Activated naive CD4-positive, alpha-beta T cell treated with anti-CD3 and anti-CD28 coated beads, Interleukin-2, amount 50 U/mL, for 16 hours (primary cell): ENCODE measurements at places on chromosomes 2 and 18.

DNA sequence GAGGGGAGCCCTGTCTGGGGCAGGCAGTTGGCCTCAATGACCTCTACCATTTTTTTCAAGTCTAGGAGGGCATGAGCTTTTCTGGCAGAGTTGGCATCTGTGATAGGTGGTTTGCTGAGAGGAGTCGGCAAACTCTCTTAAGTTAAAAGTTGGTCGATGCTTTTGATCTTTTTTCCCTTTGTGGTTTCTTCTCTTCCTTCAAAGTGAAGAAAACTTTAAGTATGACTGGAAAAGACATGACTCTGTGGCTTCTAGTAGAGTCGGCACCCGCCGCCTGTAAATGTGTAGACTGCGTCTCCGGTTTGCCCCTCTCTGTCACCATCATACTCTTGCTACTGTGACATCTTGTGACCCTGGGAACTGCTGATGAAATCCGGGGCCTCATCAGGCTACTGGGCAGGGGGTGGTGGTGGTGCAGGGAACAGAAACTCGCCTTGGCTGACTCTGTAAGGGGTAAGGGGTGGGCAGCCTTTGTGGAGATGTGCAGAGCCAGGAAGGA is 21.1 kb downstream of the INPP5D start:
- peak; percentile 66 for DNase-seq

DNA sequence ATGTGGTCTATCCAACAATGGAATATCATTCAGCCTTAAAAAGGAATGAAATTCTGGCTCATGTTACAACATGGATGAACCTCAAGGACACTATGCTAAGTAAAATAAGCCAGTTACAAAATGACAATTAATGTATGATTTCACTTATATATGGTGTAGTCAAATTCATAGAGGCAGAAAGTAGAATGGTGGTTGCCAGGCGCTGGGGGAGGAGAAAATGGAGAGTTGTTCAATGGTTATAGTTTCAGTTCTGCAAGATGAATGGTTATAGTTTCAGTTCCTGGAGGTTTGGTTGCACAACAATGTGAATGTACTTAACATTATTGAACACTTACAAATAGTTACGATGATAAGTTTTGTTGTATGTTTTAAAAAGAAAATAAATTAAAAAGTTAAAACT is 79.2 kb upstream of the IL1R2 start:
- no peak for DNase-seq

GRCh38 chr2:12616456-12617156 is 100.1 kb upstream of the TRIB2 start:
- no peak for DNase-seq

GRCh38 chr2:239940861-239941570 is 84.1 kb downstream of the NDUFA10 start:
- DNase-seq, result no peak

GRCh38 chr2:9247786-9248185 is 41.2 kb downstream of the ASAP2 start:
- no peak for DNase-seq

GRCh38 chr18:36578871-36579710 is 249.7 kb downstream of the TPGS2 start:
- no peak for DNase-seq

GRCh38 chr18:10863026-10863425 is 286.3 kb downstream of the PIEZO2 start:
- DNase-seq, result no peak

DNA sequence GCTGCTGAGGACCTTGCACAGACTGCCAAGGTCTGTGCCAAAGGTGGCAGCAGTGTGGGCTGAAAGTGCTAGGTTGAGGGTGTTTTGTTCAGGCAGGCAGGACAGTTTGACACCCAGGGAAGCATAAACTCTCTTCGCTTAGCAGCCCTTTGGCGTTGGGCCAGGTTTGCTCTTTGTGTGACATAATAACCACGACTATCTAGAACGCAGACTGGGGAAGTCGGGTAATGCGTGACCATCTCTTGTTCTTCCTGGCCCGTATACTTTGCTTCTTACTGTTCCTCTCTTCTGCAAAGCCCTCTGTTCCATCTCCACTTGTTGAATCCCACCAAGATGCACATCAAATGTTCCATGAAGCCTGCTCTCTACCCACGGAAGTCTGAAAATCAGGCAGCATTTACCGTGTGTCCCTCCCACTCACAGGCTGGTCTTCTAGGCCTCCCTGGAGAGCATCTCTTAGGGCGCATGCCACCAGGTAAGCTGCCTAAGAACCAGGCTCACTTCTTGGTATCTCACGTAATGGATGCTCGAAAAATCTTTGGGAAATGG is 96.7 kb upstream of the LMAN1 start:
- DNase-seq, result no peak

GRCh38 chr18:11984091-11984490 is 2.8 kb downstream of the IMPA2 start:
- no peak for DNase-seq

- no peak for DNase-seq
These were observed 186.8 kb downstream of the ZNF521 start for GRCh38 chr18:25164848-25165811.

GRCh38 chr18:7414459-7414858 is 152.7 kb upstream of the PTPRM start:
- DNase-seq, result no peak

DNA sequence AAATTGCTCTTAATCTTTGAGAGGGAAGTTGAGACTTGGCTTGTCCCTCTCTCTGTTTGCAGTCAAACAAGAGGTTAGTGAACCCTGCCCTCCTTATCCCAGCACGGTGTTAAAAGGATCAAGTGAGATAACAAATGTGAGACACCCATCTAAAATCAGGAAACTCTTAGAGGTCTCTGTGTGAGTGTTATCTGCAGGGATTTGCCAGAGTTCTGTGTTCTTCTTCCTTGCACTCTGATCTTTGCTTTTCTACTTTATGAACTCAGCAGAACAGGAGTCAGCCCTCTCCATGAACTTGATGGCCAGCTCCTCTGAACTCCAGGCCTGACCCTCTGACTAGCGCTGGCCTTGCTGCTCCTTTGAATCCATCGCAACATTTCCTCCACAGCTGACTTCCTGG is 123.8 kb downstream of the NCKAP5 start:
- DNase-seq, result no peak

DNA sequence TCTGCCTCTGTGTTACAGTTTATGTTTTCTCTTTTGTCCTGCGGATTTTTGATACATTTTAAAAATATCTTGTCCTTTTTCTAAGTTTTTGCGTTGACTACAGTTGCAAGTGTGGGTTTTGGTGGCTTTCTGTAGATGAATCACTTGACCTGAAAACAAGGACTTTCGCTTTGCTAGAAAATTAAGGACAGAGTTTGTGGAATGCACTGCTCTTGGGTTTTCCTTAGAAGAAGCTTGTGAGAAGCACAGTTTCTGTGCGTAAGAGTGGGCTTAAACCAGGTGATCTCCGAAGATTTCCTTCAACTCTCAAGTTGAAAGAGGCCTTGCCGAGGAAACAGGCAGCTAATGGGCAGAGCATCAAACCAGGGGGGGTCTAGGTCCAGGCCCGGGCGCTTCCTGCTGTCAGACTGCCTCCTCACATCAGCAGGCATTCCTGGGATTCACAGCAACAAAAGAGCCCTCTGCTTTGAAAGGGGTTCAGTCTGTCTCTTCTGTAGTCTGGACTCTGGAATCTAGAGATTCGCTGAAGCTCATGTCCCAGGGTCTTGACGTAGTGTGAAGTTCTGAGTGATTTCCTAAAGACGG is 17.3 kb downstream of the NCK2 start:
- DNase-seq, result no peak
